ENCODE measurements at places on chromosomes 5 and 9.

DNA sequence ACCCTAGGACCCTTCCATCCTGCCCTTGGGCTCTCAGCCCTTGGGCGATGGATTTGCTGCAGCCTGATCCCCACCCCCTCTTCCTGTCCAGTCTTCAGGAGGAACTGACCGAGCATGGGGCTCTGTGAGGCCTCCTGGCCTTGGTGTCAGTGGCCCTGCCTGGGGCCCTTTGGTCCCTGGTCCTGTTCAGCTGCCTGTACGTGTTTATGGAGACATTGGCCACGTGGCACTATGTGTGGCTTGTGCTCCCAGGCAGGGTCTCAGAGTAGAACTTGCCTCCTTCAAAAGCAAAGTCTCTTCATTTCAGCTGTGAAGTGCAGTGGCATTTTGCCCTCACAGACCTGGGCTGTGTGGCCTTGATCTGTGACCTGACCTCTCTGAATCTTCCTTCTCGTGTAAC is 11.1 kb downstream of the FCN2 start:
- DNase-seq, result no peak

- DNase-seq, result no peak
Observed at GRCh38 chr9:91776409-91777291, 173.4 kb downstream of the ROR2 start.

DNA sequence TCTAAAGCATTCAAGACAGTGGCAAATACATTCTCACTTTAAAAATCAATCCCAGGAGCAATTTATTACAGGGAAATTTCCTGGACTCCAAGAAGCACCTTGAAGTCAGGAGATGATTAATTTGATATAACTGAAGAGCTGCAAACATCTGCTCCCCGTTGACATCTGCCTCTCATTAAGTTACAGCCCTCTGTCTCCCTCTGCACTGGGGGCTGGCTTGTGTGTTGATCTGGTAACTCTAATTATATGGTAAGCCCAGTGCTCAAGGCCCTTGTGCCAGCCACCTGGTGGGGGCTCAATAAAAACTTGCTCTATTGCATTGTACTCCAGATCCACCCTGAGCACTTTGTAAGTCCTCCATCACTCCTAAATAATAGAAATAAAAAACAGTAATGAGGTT is 131.1 kb upstream of the ZNF462 start:
- DNase-seq, result no peak

DNA sequence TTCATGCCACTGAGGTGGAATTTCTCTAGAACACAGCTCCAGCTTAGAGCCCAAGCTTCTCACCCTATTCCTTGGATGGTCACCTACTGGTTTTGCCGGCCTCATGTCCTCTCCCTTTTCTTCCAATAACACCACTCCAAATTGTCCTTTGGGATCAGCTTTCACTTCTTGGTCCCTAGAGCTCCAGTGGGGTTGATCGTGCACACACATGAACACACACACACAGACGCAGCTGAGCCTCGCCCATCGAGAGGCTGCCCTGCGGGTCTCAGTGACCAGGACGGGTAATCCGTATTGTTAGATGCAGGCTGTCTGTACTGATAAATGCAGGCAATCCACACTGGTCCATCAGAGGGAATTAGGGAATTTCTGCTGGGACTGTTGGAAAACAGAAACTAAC is 6.9 kb downstream of the COL23A1 start:
- no peak for DNase-seq

GRCh38 chr9:69945671-69946141 is 97.9 kb upstream of the MAMDC2 start:
- DNase-seq, result no peak
